Hair follicular keratinocyte (primary cell): ENCODE measurements at places on chromosomes 3 and 15. TPM values are rescaled to one million over a fixed set of nuclear protein-coding genes. Genes with fewer than 3 reads are reported as not detected.

The NR1I2 gene
- total RNA-seq = 0.08 TPM in 2 replicates

The MORC1 gene
- total RNA-seq = not detected in 2 replicates

The EPHA3 gene
- total RNA-seq = not detected in 2 replicates

The ARGFX gene
- total RNA-seq = not detected in 2 replicates

The CORO2B gene
- total RNA-seq = 1.0 and 4.1 TPM in 2 replicates

The GPR27 gene
- total RNA-seq = 0.08 and 0.11 TPM in 2 replicates

The GXYLT2 gene
- 3.3 and 6.0 TPM in 2 replicates for total RNA-seq
